ENCODE measurements at places on chromosomes 16 and 17.

DNA sequence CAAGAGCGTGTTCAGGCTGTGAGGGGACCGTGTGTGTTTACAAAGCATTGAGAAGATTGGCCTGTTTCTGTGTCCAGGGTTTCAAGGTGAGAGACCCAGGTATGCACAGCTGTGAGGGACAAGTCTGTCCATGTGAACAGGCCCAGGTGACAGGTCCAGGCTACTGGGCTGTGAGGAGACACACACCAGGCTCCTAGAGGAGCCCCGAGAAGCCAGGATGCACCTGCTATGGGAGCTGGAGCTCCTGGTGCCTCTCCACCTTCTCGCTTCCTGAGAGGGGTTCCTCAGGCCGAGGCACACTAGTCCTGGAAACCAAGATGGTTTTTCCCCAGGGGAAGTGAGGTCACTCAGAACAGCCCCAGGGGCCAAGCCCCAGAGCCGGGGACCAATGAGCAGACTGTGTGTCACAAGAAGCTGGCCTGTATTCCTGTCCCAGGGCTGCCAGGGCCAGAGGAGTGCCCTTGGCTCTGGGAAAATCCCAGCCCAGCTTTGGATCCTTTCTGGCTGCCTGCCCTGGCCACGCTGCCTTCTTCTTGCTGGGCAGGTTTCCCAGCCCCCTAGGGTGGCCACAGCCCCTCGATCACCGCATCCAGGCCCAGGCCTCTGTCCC, 153.4 kb upstream of the PLCG2 start:
- DNase-seq = peak; percentile 70

DNA sequence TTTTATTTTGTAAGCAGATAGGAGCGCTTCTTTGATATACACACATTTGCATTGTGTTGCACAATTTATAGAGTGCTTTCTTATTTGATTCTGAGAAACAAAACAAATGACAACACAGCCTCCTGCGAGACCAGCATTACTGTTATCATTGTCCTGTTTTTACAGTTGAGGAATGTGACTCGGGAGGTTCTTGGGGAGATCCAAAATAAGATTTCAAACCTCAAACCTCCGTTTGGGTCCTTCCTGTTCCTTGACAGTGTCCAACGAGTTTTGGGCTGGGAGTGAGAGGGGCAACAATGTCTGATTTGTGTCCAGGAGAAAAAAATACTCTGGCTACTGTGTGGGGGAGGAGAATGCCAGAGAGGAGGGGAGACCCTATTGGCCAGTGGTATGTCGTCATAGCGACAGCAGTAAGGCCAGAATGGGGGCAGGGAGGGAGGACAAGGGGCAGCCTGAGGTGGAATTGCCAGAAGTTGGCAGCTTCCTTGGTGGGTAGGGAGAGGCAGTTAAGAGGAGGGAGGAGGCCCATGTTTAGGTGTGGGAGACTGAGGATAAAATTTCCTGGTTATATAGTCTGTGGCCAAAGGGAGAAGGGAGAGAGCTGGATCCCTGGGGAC, 45.5 kb downstream of the TMEM132E start:
- no peak for DNase-seq

- no peak for DNase-seq
Observed at GRCh38 chr16:4882000-4882632, 34.8 kb downstream of the UBN1 start.

GRCh38 chr17:42311240-42312034, 23.1 kb downstream of the STAT5A start:
- peak; percentile 79 for DNase-seq

- no peak for DNase-seq
Observed at GRCh38 chr16:81492311-81492761, 47.7 kb downstream of the CMIP start.

All from inflammatory macrophage treated with lipopolysaccharide for 4 hours (primary cell).